ENCODE measurements at places on chromosomes 5 and 9. TPM values are rescaled to one million over a fixed set of nuclear protein-coding genes. Genes with fewer than 3 reads are reported as not detected.

The CARD6 gene
- 17.7 TPM for total RNA-seq

The CDC20B gene
- total RNA-seq: not detected

DNA sequence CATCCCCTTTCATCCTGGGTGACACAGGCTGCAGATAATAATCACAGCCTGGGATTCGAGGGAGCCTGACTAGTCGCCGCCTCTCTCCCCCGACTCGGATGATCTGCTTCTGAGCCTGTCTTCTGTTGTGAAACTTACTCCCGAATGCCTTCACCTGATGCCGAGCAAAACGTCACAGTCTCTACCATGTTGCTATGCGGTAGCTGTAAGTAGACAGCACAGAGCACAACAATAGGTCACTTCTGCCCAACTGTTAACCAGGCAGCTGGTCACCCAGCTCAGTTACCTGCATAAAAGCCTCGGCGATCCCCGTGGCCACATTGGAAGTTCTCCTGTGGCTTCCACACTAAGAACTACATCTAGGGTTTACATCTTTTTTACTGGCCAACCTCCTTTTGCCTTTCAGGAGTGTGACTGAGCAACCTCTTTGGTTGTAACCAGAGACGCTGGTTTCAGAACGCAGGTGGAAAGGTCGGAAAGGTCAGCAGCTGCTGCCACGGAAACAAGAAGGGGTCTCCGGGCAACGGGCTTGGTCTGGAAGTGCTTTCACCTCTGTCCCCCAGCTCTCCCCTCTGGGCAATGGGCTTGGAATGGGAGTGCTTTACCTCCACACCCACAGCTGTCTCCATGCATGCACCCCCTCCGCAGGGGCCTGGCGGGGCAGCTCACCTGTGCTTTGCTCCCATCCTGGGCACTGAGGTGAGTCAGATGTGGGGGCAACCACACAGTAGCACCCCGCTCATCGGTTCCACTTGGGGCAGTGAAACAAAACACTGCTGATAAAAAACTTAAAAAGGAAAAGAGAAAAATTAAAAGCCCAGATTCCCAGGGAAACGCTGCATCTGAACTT is 7.6 kb upstream of the PPP1R26 start:
- H3K27ac ChIP-seq: no peak overlapping the region
- H3K36me3 ChIP-seq: no peaks in the 10 kb centered on the region
- no peak overlapping the region for H3K4me3 ChIP-seq

The ARSI gene
- total RNA-seq: 5.1 TPM

GRCh38 chr9:116288658-116289057 is 135.1 kb downstream of the PAPPA start:
- H3K27ac ChIP-seq: no peak overlapping the region
- H3K27me3 ChIP-seq: no peaks in the 10 kb centered on the region
- no peak for DNase-seq

- H3K36me3 ChIP-seq: peaks cover 16% of the 10 kb centered on the region
- H3K27me3 ChIP-seq: no peaks in the 10 kb centered on the region
- DNase-seq: no peak
- H3K4me3 ChIP-seq: no peak overlapping the region
- H3K4me1 ChIP-seq: peaks cover 37% of the 10 kb centered on the region
These were observed 13.6 kb downstream of the PTPDC1 start for GRCh38 chr9:94097788-94098414.

- H3K4me1 ChIP-seq: peaks cover 10% of the 10 kb centered on the region
- no peaks in the 10 kb centered on the region for H3K36me3 ChIP-seq
- H3K27me3 ChIP-seq: peaks cover 96% of the 10 kb centered on the region
- no peak overlapping the region for H3K27ac ChIP-seq
- H3K4me3 ChIP-seq: peak overlapping the region; percentile 41
- DNase-seq: no peak
These were observed 757 bp downstream of the ANKRD34B start for GRCh38 chr5:80569086-80569960.

The EHMT1 gene
- total RNA-seq: 87.0 TPM

The CA9 gene
- total RNA-seq: not detected

The SLC36A2 gene
- not detected for total RNA-seq

The IL31RA gene
- not detected for total RNA-seq

The SAPCD2 gene
- 21.2 TPM for total RNA-seq

GRCh38 chr5:100855295-100855694 is 47.8 kb downstream of the ST8SIA4 start:
- H3K27me3 ChIP-seq: no peaks in the 10 kb centered on the region
- H3K36me3 ChIP-seq: no peaks in the 10 kb centered on the region
- H3K4me3 ChIP-seq: no peak overlapping the region
- no peaks in the 10 kb centered on the region for H3K4me1 ChIP-seq

GRCh38 chr5:170293273-170293672 is 4.3 kb downstream of the LCP2 start:
- peaks cover 41% of the 10 kb centered on the region for H3K4me1 ChIP-seq
- no peak overlapping the region for H3K4me3 ChIP-seq
- DNase-seq: peak; percentile 40
- H3K36me3 ChIP-seq: no peaks in the 10 kb centered on the region
- no peak overlapping the region for H3K27ac ChIP-seq

DNA sequence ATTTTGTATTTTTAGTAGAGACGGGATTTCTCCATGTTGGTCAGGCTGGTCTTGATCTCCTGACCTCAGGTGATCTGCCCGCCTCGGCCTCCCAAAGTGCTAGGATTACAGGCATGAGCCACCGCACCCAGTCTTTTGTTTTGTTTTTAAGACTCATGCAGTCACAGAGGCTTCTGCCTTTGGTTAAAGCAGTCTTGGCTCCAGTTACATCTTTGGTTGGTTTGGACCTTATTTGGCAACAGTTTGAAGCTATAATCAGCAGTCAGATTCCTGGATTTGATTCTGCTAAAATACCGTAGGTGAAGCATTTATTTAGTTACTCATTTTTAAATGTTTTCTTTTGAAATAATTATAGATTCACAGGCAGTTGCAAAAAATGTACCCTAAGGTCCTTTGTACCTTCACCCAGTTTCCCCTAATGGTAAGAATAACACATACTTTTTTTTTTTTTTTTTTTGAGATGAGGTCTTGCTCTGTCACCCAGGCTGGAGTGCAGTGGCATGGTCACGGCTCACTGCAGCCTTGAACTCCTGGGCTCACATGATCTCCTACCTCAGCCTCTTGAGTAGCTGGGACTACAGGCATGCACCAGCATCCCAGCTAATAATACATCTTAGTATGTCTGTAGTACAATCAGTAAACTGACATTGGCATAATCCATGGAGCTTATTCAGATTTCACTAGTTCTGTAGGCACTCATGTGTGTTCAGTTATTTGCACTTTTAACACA is 15.7 kb downstream of the USP20 start:
- H3K27ac ChIP-seq: peak overlapping the region; percentile 75
- DNase-seq: no peak
- H3K36me3 ChIP-seq: no peaks in the 10 kb centered on the region
- H3K27me3 ChIP-seq: no peaks in the 10 kb centered on the region
- no peaks in the 10 kb centered on the region for H3K4me1 ChIP-seq

DNA sequence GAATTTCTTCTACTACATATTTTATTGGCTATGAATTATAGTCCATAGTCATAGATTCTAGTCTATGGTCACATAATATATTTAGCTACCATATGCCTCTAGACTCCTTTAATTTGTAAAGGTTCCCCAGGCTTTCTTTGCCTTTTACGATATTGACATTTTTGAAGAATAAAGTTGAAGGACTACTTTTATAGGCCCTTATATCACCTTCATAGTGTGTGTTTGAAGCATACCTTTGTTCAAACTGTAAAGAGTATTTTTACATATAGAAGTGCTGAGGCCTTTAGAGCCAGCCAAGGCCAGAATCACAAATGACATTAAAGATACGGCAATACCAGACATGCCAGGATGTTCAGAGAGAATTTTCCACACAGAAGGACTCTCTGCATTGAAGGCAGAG is 147.0 kb downstream of the GABRG2 start:
- no peak overlapping the region for H3K4me3 ChIP-seq
- no peak overlapping the region for H3K27ac ChIP-seq
- DNase-seq: no peak
- H3K36me3 ChIP-seq: no peaks in the 10 kb centered on the region
- H3K4me1 ChIP-seq: no peaks in the 10 kb centered on the region
- H3K27me3 ChIP-seq: no peaks in the 10 kb centered on the region

DNA sequence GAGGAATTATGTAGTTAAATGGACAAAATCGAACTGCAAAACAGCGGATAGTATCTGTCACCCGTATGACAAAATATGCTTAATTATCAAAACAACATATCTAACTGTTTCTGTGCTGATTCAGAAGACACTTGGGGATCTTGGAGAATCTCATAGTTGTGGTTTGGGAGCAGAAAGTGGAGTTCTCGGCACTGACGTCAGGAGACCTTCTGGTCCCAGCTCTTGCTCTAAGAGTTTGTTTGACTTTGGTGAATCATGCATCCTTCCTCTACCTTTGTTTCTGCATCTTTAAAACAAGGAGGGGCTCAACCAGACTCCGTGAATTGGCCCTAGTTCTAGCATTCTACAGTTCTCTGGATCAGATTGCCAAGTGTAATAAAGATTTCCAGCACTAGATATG is 37.0 kb upstream of the TAF1L start:
- H3K27me3 ChIP-seq: no peaks in the 10 kb centered on the region
- H3K36me3 ChIP-seq: no peaks in the 10 kb centered on the region
- DNase-seq: no peak

GRCh38 chr5:107149243-107150005 is 521.3 kb downstream of the EFNA5 start:
- H3K27me3 ChIP-seq: no peaks in the 10 kb centered on the region
- H3K4me3 ChIP-seq: no peak overlapping the region
- H3K4me1 ChIP-seq: no peaks in the 10 kb centered on the region
- no peak overlapping the region for H3K27ac ChIP-seq
- no peaks in the 10 kb centered on the region for H3K36me3 ChIP-seq
- no peak for DNase-seq
